ENCODE measurements at places on chromosomes 7 and 10.

DNA sequence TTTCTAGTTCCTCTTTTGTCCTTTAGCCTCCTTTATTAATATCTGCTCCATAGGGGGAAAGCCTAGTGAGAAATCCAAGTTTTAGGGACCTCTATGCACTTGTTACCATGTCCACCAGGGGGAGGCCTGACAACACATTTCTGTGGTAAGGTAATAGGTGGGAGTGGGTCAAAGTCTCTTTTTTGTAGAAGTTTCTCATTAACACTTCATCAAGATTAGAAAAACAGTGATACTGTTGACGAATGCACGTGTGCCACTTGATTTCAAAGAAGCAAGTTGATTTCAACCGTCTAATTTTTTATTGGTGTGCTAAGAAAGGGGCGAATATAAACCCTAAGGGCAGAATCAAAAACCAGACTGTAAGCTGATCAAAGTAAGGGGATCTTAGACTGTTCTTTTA lies 30.6 kb downstream of the CISD1 start:
- peak; percentile 56 for DNase-seq

GRCh38 chr7:264541-265191 lies 25.3 kb upstream of the FOXL3 start:
- peak; percentile 21 for DNase-seq

- peak; percentile 60 for DNase-seq
Observed at GRCh38 chr10:86596266-86596665, 58.1 kb upstream of the OPN4 start.

- no peak for DNase-seq
Observed at GRCh38 chr7:144665689-144666381, 170.0 kb downstream of the TPK1 start.

- DNase-seq: peak; percentile 71
Observed at GRCh38 chr10:86439544-86439943, 72.9 kb upstream of the GRID1 start.

DNA sequence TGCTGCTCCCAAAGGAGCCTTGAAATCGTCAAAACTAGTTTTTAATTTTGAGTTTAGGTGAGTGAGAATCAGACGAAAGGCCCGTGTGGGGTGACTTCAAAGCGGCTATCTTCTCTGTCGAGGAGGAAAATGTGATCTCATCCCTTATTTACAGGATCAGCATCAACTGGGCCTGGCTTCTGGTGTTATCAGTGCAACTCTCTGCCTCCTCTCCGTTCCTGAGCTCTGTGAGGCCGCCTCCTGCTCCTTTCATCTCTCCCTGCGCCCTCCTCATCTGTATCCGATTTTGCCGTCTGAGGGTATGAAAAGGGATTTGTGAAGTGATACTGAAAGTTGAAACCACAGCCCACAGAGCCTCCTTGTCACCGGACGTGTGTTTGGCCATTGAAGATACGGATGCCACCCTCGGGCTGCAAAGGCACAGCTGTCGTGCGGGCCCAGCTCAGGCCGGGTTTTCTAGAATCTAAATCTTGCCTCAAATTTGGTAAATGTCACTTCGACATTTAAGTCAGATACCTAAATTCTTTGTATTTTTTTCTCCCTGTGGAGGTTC lies 408.7 kb upstream of the ADARB2 start:
- no peak for DNase-seq

DNA sequence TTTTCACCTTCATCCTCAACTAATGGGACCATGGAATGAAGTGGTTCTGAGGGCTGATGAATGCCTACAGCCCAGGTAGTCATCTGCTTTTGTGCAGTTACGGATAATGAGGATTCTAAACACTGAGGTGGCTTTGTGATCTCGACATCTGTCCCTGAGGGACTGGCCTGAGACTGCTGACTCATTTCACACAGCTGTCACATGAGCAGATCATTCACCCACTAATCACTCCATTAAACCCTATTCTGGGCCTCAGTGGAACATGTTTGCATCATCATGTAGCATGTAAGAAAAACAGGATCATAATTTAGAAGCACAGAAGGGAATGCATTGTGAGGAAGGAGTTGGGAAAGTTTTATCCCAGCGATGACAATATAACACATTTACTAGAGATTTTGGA lies 79.4 kb upstream of the FEZF1 start:
- DNase-seq: no peak

DNA sequence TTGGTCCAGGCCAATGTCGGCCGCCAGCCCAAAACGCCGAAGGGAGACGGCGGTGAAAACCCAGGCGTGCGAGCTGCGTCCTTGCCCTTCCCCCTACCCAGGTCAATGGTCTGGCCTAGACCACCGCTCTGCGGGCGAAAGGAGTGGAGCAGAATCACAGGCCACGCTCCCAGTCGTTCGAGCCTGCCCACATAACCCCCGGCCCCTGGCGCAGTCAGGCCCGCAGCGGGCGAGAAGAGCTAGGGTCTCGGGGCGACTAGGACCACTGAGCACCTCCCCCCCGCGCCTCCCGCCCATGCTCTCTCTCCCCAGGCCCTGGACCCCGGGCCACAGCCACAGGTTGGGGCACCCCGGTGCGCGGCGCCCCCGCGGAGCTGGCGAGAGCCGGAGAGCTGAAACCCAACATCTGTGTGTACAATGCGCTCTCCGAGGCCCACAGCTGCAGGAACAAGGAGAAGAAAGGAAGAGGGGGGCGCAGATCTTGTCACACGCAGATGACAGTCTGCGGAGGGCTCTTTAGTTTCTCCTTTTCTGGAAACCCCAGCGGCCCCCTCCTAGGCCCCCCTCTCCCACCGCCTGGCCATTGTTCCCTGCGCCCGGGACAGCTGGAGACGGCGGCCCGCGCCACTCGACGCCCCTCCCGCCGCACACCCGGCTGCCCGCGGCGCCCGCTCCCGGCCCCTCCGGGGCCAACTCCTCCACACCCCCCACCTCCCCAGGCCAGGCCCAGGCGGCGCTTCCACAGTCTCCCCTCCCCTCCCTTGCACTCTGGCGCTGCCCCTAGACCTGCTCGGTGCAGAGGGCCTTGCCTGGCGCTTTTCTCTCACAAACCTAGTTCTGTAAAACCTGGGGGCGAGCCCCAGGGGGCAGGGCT lies 355.0 kb downstream of the DNAJB6 start:
- no peak for DNase-seq

- DNase-seq: no peak
Observed at GRCh38 chr10:125344573-125345171, 184.3 kb upstream of the CTBP2 start.

- DNase-seq: no peak
Observed at GRCh38 chr7:71761336-71761735, 629.4 kb downstream of the GALNT17 start.

Data from EH (cell line).